ENCODE measurements at places on chromosomes 6 and 20.

- DNase-seq, result no peak
These were observed 145.9 kb downstream of the SYNDIG1 start for GRCh38 chr20:24615353-24615752.

GRCh38 chr6:28927846-28928245 is 4.1 kb upstream of the TRIM27 start:
- DNase-seq, result no peak

DNA sequence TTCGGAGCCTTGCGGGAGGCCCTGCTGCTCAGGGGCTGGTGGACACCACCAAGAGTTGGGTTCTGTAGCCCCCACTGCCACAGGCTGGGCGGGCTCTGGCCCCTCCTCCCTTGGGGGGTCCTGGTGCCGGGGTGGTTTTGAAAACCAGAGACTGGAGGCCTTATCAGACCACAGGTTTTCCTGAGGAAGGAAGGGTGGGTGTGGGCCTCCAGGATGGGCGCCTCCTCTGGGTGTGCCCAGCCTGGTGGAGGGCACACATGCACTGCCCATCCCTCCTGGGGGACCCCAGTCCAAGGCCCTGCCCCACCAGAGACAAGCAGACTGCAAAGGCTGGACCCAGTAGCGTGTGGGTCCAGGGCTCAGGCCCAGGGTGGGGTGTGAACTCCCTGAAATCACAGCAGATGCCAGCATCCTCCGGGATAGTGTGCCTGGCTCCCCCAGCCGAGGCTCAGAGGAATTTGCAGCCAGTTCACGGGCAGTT is 13.5 kb upstream of the ZBTB46 start:
- DNase-seq, result no peak

- no peak for DNase-seq
These were observed 139.9 kb downstream of the GRM4 start for GRCh38 chr6:34005901-34006531.

GRCh38 chr6:150910561-150910960 is 45.1 kb downstream of the MTHFD1L start:
- DNase-seq, result no peak

DNA sequence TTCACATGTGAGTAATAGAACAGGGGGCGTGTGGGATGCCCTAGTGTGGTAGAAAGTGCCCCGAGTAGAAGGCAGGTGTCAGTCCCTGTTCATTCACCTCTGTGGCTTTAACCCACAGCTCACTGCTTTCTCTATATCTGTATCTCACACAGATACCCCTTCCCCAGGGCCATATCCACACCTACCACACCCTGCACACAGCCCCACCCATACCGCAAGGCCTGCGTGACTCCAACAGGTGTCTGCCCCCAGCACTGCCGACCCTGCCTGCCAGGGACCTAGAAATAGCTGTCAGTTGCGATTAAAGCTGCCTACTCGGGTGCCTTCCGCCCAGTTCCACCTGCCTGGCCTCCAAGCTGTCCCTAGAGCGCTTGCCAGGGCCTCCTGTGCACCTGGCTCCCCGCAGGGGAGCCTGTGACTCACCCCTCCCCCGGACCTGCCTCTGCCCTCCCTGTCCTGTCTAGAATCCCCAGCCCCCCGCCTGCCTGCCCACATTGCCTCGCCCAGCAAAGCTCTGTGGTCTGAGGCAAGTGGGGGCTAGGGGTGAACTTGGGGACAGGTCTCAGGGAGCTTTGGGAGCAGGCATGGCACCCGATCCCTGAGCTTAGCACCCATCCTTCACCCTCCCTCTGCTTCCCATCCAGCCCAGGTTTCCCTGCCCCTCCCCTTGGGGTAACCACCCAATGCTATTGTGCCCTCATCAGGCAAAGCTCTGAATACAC is 38.3 kb upstream of the ID1 start:
- no peak for DNase-seq

DNA sequence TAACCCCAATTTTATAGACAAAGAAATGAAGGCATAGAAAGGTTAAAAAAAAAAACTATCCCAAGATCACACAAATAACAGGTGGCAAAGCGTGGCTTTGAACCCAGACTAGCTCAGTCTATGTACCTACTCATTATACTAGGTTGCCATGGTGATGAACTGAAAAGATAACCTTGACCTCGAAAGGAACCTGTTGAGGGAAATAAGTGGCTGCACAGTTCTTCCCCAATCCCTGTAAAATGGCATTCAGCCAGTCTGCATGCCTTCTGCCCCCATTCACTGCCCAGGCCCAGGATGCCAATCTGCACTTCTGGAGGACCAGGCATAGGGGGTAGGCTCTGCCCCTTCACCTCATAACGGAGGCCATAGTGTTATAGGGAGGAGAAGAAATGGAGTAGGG is 295.2 kb downstream of the PTPRT start:
- no peak for DNase-seq

DNA sequence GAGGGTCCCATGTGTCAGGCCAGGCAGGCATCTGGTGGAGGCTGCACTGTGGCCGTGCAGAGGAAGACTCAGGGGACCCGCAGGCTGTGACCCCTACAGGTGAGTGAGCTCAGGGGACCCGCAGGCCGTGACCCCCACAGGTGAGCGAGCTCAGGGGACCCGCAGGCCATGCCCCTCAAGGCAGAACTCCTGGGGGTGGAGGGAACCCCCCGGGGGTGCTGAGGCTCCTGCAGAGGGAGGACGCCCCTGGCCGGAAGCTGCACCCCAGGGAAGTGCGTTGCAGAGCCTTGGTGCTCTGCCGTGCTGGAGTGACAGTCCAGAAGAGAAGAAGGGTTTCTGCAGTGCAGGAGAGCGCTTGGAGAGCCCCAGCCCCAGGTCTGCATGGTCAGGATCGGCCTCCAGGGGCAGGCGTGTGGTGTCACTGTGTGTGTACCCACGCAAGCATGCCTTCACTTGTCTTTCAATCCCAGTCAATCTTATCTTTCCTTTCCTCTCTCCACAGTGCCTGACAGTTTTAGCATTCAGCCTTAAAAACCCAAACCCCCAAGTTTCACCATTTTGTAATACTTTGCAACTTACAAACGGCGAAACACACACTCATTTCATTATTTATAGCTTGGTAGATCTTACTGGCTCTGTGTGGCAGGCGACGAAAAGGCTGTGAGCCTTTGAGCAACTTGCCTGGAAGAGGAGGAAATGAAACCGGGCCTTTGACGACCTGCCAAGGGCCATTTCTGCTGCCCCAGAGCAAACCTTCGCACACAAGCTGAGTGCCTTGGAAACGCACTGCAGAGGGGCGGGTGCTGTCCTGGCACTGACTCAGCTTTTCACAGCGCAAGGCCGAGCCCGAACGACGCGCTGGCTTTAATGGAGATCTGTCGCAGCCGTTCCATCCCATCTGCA is 101.4 kb upstream of the AGPAT4 start:
- peak; percentile 70 for DNase-seq

- no peak for DNase-seq
These were observed 119.6 kb upstream of the DOK5 start for GRCh38 chr20:54355631-54356280.

GRCh38 chr6:140923048-140923447 is 1209.7 kb upstream of the GJE1 start:
- DNase-seq, result no peak

GRCh38 chr20:47353692-47354463 is 2.6 kb downstream of the ZMYND8 start:
- DNase-seq, result no peak

- no peak for DNase-seq
These were observed 5.5 kb downstream of the ITCH start for GRCh38 chr20:34368547-34368946.

DNA sequence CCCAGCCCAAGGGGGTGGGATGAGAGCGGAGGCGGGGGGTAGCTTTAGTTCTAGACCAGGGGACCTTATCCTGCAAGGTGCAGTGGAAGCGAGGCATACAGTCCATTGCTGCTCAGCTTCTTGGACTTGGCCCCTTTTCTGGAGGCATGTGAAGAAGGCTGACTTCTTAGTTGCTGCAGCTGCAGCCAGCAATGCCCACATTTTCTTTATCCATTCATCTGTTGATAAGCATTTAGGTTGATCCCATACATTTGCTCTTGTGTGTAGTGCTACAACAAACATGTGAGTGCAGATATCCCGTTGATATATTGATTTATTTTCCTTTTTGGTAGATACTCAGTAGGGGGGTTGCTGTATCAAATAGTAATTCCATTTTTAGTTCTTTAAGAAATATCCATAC is 461.2 kb upstream of the IMPG1 start:
- no peak for DNase-seq

- DNase-seq, result no peak
These were observed 162.4 kb upstream of the BTBD3 start for GRCh38 chr20:11755071-11755841.

DNA sequence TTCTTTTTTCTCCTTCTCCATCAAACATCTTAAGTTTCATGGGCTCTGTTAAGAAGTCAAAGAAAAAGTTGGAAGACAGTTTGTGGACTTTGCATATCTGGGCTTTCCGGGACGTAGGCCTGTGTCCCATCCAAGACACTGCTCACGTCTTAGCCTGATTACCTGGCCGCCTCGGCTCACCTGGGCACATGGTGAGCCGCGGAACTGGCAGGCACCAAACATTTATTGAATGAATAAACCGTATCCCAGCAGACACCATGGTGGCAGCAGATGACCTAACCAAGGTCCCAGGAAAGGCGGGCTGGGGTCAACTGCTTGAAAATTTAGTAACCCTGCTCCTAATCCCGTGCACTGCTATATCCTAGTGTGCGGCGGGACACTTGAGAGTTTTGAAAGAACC is 35.6 kb downstream of the GNAS start:
- no peak for DNase-seq

GRCh38 chr6:63321821-63322220 is 2.0 kb upstream of the LGSN start:
- no peak for DNase-seq

- no peak for DNase-seq
These were observed 29.7 kb upstream of the ENPP1 start for GRCh38 chr6:131778169-131778568.

GRCh38 chr20:50037575-50037974 is 54.8 kb downstream of the SNAI1 start:
- DNase-seq, result no peak

DNA sequence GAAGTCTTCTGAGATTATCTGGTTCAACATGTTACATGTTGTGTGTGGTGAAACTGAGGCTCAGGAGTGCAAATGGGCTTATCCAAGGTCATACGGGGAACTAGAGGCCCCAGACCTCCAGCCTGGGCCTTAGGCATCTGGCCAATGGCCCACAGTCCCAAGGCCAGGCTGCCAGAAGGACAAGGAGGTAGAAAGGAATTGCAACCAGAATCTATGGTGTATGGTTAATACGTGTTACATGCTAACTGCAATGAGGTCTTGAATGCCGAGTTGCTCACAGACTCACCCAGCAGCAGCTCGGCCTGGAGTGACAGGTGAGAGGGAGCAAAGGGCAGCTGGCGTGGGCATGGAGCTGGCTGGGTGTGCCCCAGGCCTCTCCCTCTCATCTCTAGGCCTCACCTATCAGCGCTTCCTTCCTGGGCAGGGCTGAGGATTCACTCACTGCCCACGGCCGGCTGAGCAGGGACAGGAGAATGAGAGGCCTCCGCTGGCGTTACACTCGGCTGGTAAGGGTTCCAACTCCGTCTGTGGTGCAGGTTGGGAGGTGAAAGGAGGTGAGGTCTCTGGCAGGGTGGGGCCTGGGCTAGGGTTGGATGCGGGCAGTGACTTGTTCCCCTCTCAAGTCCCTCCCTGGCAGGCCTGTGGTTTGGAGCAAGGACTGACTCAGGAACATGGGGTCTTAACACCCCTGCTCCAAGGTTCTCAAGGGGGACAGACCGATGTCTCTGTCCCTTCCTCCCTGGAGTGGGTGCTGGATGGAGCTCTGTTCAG is at the start of gene TLDC2:
TLDC2 (plus strand) TSS at position 437 of the 771 bp plus-strand sequence; CDS start at position 474, 37 bp downstream.
- DNase-seq, result no peak

- DNase-seq, result no peak
These were observed 124.7 kb upstream of the SPACA1 start for GRCh38 chr6:87922947-87923330.

DNA sequence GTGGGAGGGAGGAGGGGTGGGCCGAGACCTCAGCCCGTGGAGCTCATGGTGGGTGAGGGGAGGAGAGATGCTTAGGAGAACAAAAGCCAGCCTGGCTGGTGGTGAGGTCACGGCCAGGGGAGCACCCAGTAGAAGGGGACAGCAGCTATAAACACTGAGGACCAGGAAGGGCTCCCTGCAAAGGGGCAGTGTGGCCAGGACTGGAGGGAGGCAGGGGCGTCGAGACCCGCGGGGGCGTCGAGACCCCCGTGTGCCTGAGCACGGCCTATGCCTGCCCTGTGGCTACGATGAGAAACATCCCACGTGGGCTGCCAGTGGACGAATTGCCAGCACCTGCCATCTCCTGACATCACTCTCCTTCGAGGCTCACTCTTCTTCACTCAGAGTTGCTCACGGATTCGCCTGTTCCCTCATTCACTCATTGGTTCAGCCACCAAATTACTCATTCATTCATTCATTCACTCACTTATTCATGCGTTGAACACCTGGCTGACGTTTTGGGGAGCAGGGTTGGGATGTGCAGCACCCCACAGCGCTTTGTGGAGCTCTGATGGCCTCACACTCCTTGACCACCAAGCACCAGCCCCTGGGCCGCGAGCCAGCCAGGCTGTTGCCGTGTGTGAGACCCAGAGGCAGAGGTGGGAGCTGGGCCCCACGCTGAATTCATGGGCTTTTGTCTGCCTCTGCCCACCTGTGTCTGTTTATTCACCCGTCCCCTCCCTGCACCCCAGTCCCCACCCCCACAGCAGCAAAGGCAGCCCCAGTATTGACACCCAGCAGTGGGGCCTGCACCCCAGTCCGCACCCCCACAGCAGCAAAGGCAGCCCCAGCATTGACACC is 61.2 kb upstream of the BHLHE23 start:
- DNase-seq, result peak; percentile 3

GRCh38 chr6:147126618-147127022 is 77.6 kb upstream of the STXBP5 start:
- DNase-seq, result no peak

DNA sequence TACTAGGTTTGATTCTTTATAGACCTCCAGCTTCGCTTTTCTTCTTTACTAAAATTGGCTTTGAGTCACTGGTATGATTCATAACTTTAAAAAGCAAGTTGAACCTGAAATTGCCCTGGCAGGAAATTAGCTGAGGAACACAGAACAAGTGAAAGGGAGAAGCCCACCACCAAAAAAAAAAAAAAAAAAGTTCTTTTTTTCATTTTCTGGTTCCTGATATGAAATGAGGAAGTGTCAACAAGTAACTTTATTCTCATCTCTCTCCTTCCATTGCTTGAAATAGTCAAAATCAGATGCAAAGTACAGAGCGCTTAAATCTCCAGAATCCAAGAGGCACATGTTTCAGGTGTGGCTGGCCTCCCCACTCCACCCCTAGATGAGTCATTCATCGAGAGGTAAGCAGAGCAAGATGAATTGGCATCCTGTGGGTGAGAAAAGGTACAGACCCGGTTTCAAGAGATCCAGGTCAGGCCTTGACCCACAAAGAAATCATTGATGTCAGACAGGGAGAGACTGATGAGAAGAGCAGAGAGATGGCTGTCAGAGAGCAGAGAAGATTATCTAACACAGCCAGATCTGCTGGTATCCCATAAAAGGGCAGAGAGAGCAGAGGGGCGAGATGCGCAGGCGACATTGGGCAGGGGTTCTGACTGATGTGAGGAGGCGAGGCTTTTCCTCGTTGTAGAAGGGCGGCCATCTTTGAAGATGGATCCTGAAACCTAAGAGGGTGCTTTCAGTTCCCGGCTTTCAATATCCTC is 54.8 kb upstream of the MBOAT1 start:
- DNase-seq, result no peak

- DNase-seq, result peak; percentile 62
These were observed 23.0 kb upstream of the CD24 start for GRCh38 chr6:106997392-106998158.
